Activated CD4-positive, alpha-beta T cell treated with anti-CD3 and anti-CD28 coated beads for 24 hours (primary cell): ENCODE measurements at places on chromosomes 5 and 9.

DNA sequence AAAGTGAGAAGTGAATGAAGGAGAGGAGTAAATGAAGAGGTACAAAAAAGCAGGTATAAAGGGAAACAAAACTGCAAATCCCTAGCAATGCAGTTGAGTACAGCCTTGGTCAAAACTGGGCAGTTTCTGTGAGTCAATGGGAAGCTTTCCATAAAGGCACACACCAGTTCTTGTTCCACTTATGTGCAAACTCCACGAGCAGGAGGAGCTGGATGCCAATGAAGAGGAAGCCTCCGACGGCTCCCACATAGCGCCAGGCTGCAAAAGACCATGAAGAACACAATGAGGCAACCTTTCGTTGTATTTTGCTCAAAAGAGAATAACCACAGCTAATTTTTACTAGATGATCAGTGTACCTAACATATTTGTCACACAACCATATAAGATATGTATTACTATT, 81.1 kb downstream of the SERINC5 start:
- DNase-seq, result no peak

GRCh38 chr9:87095951-87096350, 148.6 kb upstream of the GAS1 start:
- no peak for DNase-seq

- no peak for DNase-seq
Observed at GRCh38 chr5:115321309-115321708, 24.9 kb upstream of the CCDC112 start.

- no peak for DNase-seq
Observed at GRCh38 chr5:103389846-103390245, 131.3 kb downstream of the MACIR start.

DNA sequence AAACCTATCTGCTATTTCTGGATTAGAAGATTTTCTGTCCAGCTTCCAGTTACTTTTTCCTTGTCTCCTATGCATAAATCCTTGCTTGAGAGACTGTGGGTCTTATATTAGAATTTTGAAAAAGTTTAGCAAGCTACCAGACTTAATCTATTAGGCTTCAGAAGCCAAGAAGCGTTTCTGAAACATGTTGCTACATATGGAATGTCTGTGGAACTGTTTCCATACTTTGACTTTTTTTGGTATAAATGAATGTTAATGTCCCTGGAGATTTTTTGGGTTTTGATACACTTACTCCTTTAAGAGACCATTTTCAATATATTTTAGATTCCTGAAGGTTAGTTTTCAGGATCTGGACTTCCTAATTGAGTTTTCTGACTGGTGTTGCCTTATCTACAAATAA, 191.4 kb upstream of the SGCD start:
- DNase-seq, result no peak

DNA sequence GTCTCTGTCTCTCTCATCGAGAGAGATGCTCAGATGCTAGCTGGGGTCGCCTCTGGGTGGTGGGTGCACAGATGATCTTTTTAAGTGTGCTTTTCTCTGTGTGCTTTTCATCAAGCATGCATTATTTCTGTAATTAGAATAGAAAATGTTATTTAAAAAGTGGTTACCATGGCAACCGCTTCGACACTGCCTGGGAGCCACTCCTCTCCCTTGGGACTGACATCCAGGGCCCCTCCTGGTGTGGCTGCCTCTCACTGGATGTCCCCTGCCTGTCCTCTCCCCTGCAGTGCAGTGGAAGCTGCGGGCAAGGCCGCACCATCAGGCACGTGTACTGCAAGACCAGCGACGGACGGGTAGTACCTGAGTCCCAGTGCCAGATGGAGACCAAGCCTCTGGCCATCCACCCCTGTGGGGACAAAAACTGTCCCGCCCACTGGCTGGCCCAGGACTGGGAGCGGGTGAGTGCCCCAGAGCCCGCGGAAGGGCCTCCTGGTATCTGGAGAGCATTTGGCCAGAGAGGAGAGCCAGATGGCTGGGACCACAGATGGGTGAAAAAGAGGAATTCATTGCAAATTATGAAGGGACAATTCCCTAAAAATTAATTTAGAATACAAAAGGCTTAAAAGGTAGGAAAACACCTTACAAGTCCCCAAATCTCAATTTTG, 34.7 kb downstream of the ADAMTSL2 start:
- DNase-seq, result no peak

GRCh38 chr5:50967563-50968355, 301.3 kb downstream of the PARP8 start:
- DNase-seq, result no peak

GRCh38 chr5:40033009-40033408, 608.2 kb upstream of the DAB2 start:
- no peak for DNase-seq

DNA sequence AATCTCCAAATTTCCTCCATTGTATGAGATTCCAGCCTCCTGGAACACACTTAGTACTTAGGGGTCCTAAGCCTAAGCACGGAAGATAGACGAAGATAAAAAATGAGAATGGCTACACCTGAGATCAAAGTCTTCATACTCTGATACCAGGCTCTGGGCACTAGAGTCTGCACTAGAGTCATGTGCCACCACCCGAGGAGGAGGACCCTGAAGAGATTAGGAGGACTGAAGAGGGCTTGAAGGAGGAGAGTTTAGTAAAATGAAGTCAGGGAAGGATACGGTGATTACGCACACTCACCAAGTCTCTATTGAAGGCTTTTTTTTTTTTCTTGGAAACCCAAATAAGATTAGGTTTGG, 573 bp upstream of the SPATA24 start:
- DNase-seq, result no peak

GRCh38 chr5:91079037-91079436, 304.1 kb downstream of the ARRDC3 start:
- DNase-seq, result no peak

GRCh38 chr9:88660611-88661010, 125.6 kb downstream of the NXNL2 start:
- no peak for DNase-seq

GRCh38 chr5:41809128-41809527, 61.1 kb downstream of the OXCT1 start:
- DNase-seq, result no peak

DNA sequence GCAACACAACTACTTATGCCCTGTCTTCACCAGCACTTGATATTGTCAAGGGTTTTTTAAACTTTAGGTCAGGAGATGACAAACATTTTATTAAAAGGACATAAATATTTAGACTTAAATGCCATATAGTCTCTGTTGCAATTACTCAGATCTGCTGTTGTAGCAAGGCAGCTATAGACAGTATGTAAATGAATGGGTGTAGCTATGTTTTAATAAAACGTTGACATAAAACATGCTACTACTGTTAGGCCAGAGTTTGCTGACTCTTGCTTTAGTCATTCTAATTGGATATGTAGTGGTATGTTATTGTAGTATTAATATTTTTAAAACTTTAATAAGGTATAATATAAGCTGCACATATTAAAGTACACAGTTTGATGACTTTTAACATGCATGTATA, 27.7 kb downstream of the ZNF131 start:
- no peak for DNase-seq

DNA sequence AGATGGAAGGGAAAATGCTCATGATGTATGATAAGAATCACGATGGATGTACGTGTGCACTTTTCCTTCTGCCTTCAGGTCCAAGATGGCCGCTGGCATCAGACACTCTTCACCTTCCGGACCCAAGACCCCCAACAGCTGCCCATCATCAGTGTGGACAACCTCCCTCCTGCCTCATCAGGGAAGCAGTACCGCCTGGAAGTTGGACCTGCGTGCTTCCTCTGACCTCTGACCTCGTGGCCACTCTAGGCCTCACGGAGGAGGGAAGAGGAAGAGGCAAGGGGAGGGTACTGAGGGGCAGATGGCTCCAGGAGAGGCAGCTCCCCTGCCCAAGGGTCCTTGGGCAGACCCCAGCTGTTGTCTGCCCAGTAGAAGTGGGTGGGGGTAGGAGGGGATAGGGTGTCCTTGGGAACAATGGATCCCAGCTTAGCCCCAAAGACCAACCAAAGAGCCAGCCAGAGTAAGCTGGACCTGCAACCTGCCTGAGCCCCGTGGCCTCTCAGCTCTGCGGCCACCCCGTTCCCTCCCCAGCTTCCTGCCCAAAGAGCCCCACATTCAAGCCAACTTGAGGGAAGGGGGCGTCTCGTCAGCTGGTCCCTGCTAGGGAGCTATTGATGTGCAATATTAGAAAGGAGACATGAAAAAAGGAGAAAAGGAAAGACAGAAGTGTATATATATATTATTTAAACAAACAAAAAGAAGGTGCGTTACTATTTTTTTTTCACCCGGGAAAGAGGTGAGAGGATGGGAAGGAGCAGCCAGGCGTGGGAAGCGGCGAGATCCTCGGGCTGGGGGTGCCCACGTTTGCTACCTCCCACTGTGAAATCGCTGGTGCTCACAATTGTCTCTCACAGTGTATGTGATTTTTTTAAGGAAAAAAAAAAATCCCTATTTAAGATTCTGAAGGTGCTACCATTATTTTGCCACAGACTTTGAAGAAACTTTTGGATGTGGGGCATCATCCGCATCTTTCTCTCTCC, 12.1 kb upstream of the ORM1 start:
- no peak for DNase-seq

- no peak for DNase-seq
Observed at GRCh38 chr5:44714871-44715561, 93.7 kb upstream of the MRPS30 start.

GRCh38 chr5:97192580-97193354, 9.7 kb upstream of the RIOK2 start:
- DNase-seq, result no peak

DNA sequence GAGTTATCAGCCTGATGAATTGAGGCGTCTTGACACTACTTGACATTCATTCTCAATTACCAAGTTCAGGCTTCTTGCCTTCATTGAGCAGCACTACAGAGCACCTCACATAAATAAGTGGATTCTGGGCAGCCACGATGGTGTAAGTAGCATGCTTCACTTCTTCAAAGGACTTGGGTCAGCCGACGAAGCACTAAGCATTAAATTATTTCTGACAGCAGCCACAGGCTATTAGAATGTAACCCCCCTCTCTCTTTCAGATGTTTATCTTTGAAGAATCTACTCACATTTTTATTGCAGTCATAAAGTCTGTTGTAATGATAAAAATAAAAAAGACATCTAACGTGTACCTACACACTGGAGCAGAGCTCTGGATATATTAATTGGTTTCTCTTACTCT, 45.9 kb upstream of the VPS13A start:
- no peak for DNase-seq

DNA sequence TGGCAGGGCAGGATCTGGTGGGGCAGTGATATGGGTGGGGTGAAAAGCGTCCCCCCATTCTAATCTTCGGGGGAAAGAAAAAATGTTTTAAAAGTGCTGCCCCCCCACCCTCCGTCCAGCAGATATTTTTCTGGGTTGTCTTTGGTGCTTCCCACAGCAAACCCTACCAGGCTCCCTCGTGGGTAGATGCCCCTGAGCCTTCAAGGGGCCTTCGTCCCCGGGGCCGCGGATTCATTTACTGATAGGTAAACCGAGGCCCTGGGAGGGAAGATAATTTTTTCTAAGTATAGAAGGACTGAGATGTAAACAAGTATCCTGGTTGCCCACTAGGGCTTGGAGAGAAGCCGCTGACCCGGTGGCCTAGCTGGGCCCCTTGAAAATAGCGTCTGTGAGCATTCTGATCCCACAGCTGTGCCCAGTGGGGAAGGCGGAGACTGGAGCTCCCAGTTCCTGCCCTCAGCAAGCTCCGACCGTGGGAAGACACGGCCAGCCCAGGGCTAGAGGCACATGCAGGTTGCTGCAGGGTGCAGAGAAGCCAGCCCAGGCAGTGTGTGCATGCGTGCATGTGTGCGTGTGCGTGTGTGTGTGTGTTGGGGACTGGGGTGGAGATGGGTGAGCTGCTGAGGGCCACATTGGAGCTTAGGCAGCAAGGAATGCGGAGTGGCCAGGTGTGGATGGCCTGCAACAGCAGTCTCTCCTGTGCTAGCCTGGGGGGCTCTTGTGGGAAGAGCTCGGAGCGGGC, 6.0 kb upstream of the RXRA start:
- no peak for DNase-seq

DNA sequence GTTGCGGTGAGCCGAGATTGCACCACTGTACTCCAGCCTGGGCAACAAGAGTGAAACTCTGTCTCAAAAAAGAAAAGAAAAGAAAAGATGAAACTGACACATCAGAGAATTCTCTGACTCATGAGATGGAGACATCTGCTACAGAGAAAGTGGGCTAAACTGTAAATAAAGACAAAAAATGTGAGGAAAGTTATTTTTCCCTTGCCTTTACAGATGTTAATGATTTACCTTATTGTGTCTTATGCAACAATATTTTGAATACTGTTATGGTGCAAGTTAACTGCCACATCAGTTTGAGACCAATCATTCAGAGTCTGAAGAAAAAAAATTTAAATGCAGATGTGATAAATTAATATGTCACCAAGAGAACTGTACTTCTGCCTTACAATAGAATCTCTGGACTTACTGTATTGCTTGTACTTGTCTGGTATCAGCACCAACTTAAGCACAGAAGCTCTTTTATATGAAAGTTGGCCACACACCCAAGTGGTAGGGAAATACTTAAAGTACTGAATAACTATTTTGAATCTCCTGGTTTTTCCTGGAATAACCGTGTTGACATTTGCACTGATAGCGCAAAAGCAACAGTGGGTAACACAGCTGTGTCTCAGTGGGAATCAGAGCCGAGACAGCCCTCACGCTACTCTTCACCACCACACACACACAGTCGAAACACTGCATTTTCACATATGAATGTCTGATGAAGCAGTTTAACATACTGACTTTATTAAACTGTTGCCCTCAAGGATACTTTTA, 169.9 kb downstream of the FANCC start:
- no peak for DNase-seq

DNA sequence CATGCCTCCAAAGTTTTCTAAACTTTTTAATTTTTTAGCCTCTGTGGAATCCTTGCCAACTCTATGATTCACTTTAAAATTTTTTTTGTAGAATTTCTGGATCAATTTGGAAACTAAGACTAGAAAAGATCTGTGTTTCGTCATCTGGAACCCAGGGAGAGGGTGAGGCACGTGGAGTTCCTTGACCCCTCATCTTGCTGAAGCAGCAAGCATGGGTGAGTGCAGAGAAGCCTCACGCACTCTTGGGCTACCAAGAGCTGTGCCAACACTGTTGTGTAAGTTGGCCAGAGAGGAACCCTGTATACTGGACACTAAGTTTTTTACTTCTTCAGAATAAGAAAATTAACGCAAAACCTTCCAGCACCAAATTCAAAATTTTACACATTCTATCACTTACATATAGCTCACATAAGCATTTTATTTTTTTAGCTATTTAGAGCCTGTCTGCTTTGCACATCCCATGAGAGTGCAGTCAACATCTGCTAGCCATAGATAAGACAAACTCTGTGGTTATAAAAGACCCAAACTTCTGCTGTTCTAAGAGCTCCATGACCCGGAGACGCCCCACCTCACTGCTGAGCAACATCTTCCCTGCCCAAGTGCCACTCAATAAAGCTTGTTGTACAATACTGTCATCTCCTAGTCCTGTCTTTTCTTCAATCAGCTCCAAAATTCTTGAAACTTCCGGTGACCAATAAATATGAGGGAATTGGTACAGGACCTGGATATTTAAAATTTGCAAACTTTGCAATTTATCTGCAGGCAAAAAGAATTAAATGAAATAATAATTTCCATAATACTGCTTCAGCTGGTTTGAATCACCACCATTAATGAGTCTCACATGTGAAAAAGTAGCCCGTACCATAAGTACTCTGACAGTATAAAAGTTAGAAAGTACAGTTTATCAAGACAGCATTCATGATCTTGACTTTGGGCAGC, 69.7 kb upstream of the ADCY2 start:
- DNase-seq, result no peak
